ENCODE measurements at places on chromosomes 2 and 18.

- DNase-seq, result no peak
These were observed 454.4 kb upstream of the MEIS1 start for GRCh38 chr2:65980531-65980930.

DNA sequence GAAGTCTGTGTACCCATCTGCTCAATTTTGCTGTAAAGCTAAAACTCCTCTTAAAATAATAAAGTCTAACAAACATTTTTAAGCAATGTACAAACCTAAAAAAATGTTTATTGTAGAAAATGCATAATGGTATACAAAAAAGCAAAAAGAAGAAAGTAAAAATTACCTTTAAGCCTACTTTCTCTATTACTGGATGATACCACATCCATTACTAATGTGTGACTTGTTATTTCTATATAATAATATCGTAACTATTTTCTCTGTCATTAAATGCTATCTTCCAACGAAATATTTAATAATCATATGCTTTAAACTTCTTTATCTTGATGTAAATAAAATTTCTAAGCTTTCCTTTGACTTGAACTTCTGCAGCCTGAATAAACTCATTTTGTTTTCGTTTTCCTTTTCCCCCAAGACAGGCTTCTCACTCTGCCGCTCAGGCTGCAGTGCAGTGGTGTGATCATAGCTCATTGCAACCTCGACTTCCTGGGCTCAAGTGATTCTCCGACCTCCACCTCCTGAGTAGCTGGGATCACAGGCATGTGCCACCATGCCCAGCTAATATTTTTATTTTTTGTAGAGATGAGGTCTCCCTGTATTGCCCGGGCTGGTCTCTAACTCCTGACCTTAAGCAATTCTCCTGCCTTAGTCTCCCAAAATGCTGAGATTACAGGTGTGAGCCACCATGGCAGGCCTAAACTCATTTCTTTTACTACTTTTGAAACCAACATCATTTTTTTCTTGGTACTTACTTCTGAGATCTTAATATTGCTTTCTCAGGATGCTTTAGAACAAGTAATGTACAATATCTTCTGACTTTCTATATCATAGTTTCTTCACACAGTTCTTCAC lies 18.1 kb upstream of the DNAH7 start:
- no peak for DNase-seq

DNA sequence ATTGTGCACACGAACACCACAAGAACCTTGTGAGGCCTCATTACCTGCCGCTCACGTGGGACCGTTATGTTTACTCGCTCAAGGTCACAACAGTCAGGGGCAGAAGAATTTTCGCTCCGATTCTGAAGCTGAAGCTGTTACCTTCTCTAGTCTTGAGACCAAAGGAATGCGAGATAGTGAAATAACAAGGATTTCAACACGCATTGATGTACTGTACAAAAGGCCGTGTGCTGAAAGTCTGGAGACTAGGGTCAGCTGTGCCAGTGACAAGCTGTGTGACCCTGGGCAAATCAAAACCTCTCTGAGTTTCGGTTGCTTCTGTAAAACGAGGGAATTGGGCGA lies 583 bp downstream of the NEMP2 start:
- DNase-seq, result peak; percentile 34

DNA sequence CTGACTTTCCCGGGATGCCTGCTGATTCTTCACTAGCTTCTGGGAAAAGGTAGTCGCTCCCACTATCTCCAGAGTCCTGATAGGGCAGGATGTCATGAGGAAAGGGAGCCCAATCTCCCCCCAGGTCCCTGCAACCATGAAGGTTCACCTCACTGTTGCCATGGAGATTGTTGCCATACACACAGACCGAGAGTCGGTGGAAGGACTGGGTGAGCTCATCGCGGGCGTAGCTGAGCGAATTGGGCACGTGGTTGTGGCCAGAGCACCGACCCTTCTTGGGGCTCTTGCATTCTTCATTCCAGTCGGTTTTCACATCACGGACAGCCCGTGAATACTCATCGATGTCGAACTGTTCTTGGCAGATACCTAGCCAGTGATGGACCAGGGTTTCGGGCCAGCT lies 97.4 kb downstream of the MEP1B start:
- DNase-seq, result no peak

DNA sequence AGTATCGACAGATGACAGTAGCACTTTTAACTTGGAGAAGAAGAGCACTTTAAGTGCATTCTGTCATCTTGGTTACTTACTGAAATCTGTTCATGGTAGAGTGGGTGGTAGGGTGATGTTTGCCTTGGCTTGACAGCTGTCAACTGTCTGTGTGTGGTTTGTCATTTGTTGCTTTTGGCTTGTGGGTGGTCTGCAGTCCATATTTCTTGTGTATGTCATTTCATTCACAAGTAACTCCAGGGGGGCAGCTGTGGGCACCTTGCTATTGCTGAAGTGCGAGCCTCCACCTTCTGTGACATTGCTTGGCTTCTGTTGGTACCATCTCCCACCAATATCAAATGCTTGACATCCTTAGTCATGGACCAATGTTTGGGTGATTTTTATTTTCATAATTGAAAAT lies 311.6 kb upstream of the NRP2 start:
- DNase-seq, result no peak

- DNase-seq, result no peak
These were observed 105.2 kb downstream of the FSHR start for GRCh38 chr2:49049161-49049560.

GRCh38 chr2:206232287-206233035 lies 42.0 kb upstream of the ZDBF2 start:
- no peak for DNase-seq

- no peak for DNase-seq
These were observed 74.4 kb downstream of the TMEM18 start for GRCh38 chr2:602571-603359.

DNA sequence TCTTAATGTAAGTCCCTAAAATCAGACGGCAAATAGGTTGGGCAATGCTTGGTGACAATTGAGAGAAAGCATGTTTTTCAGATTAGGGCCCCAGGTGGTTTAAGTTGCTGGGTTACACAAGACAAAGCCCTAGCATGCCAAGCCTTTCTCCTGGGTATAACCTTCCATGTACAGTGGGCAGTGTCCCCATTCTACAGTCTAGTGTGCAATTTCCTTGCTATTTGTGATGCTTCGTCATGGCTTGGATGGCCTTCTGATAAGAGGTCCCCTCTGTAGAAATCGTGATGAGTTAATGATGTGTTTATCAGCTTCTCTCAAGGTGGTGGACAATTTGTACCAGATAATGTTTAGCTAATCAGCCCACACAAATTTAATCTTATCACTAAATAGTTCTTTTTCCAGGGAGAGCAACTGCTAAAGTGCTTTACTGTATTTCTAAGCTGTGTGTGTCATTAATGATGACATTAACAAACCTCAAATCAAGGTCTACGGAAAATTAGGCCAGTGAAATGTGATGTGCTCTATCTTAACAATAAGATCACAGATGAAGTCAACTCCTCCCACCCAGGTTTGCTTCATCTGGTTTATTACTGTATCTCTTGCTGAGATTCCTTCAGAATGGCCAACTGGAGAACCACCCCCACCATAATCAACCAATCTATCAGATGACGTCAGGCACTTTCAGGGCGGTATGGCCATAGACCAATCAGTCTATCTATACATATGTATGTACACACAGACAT lies 61.7 kb downstream of the PLB1 start:
- DNase-seq, result no peak

- no peak for DNase-seq
These were observed 25.0 kb downstream of the PLEK start for GRCh38 chr2:68390114-68390513.

- DNase-seq, result no peak
These were observed 133.1 kb downstream of the NEDD4L start for GRCh38 chr18:58177004-58177717.

GRCh38 chr2:112728029-112728362 lies 7.2 kb downstream of the NT5DC4 start:
- DNase-seq, result no peak

- no peak for DNase-seq
These were observed 58.1 kb downstream of the MYO3B start for GRCh38 chr2:170235860-170236679.

- DNase-seq, result peak; percentile 44
These were observed 26.8 kb downstream of the MPHOSPH10 start for GRCh38 chr2:71157124-71157793.

- DNase-seq, result no peak
These were observed 13.6 kb downstream of the CCDC68 start for GRCh38 chr18:54945576-54946125.

DNA sequence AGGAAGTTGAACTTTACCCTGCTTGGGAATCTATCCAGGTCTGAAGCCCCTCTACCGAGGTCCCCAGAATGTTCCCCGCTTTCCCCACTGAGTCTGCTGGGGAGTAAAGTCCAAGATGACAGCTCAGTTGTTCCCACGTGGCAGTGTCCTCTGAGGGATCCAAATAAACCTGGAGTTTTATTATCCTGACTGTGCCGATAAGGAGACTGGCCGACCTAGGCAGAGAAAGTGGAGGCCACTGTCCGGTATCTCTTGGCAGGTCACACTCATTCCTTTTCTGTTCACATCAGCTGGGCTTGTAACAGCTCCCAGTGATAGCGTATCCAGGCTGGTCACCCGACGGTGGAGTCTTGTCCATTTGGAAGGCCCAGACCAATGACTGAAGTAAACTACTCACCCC lies 27.5 kb upstream of the C18orf32 start:
- no peak for DNase-seq

DNA sequence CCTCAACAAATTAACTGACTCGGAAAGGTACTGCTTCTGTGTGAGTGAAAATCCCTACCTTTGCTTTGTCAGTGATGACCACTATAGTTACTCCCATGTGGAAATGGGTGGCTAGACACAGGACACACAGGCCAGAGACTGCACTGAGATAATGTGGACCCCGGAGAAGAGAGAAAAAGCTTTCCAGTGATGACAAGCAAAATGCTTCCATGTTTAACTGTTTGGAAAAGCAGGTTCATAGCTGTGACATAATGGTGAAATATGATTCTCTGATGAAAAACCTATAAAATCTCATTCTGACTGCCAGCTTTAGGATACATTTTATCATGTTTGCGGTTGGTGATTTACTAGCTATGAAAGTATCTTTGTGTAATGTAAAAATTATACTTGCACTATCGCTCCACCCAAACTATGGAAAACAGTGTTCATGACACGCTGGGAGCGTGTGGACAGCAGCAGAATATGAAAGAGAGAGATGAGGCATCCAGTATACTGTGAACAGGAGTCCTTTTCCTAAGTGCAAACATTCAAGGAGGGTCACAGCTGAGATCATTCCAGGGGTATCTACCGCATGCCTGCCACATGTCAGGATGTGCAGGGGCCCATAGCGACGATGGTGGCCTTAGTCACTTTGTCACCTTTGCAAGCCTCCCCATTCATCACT lies 782.7 kb upstream of the SOX11 start:
- no peak for DNase-seq

GRCh38 chr2:186822323-186822722 lies 26.6 kb downstream of the ZSWIM2 start:
- DNase-seq, result no peak

DNA sequence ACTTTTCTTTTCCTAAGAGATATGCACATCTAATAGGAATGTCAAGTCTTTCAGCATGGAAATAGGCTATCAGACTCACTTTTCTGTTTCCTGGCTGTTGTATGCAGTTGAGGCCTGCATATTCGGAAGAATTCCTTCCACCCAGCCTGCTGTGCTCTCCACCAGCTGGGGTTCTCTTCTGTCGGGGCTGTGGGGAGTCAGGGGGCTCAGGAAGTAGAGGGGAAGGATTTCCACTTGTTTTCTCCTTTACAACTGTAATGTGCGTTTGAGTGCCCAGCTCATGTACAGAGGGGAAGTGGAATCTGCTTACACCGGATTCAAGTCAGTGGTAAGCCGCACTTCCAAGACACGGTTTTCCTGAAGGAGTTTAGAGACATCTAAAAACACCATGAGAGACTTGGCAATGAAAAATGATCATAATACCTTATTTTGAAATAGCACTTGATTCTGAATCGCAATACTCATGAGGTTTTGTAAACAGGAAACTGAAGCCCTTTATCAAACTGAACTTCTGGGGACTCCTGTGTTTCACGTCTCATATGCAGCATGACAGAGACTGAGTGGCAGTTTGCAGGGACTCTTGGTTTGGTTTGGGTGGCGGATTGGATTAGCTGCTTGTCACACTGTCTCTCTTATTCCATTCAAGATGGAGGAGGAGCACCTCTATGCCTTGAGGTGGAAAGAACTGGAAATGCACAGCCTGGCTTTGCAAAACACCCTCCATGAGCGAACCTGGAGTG lies 90.4 kb downstream of the MTCL1 start:
- no peak for DNase-seq

DNA sequence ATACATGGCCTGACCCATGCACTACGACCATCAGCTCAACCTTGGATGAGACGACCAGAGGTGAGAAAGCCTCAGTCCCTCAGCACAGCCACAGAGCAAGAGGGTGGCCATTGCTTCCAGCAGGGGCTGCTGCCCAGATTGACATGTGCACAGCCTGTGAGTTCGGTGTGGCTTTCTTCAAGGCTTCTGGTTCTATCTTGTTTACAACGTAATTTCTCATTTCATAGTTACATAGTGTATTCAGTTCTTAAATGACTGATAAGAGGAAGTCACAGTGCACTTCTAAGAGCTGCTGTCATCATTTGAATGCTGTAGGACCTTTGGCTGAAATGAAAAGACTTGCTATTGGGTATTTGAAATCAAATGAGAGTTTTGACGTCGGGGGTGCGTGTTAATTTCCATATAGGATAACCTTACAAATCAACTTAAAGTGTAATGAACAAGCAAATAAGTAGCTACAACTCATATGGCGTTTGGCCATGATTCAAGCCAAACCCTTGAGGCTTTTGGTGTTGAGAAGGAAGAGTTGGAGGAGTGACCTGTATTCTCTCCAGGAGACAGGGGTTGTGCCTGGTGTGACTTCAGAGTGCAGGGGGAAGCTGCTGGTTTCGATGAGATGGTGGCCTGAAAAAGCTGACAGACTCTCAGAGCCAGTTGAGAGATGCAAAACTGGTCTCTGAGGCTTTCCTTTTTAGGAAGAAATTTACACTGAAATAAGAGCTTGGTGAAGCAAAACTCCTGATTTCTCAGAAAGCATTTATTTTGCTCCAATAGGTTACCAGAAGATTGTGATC lies 51.0 kb downstream of the TSHZ1 start:
- DNase-seq, result no peak

DNA sequence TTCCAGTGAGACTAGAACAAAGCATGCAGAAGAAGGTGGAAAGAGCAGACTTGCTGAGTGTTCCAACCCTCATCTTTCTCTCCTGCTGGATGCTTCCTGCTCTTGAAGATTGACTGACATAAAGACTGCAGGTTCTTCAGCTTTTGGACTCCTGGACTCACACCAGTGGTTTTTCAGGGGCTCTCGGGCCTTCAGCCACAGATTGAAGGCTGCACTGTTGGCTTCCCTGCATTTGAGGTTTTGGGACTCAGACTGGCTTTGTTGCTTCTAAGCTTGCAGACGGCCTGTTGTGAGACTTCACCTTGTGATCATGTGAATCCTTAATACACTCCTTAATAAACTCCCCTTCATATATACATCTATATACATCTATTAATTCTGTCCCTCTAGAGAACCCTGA lies 20.4 kb downstream of the VRK2 start:
- no peak for DNase-seq

- DNase-seq, result no peak
These were observed 395.4 kb upstream of the CYRIA start for GRCh38 chr2:17061028-17061427.

- DNase-seq, result no peak
These were observed 440.7 kb downstream of the RND3 start for GRCh38 chr2:150046810-150047209.

Measured in body of pancreas (tissue), 4 donors.